Brain (organoid and tissue), 16 donors: ENCODE measurements at places on chromosomes 5 and 9.

DNA sequence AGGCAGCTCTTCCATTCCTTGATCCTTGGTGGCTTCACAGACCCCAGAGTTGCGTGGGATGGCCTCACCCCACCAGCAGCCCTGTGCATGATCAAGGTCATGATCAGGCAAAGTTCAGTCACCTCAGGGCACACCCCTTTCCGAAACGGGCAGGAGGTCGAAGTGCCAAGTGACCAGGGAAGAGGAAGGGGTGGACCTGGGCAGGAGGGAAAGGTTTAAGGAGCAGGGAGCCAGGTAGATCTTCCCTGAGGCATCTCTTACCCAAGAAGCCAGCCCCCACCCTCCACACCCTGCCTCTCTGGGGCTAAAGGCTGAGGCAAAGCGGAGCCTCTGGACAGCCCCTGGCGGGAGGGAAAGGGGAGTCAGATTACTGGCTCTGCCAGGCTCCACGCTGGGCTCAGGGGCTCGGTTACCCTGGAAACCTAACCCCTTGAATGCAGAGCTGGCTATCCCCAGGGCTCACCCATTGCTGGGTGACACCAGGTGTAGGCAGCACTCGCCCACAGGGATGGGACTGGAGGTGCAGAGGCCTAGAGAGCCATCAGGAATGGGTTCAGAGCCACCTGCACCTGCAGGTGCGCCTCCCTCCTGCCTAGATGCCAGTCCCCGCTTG lies 3.6 kb downstream of the MGAT4B start:
- no peak for DNase-seq

DNA sequence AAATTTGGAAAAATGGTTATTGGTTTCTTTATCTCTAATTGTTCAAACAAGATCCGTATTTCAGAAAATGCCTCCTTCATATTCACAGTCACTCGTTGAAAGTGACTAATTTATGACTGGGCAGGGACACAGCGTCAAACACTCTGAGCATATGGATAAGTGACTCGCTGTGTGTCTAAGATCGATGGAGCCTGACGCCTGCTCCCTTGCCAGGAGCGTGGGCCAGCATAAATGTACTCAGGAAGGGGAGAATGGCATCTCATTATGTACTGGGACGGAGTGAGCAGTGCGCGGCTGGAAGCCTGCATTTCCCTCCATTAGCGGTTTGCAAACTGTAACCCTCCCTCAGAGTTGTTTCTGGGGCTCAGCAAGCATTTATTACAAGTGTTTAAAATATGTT lies 79.8 kb upstream of the CAST start:
- DNase-seq = peak; percentile 80

GRCh38 chr9:109074236-109074889 lies 45.4 kb downstream of the TMEM245 start:
- DNase-seq = no peak

GRCh38 chr5:126143622-126144021 lies 279.6 kb upstream of the GRAMD2B start:
- DNase-seq = no peak

DNA sequence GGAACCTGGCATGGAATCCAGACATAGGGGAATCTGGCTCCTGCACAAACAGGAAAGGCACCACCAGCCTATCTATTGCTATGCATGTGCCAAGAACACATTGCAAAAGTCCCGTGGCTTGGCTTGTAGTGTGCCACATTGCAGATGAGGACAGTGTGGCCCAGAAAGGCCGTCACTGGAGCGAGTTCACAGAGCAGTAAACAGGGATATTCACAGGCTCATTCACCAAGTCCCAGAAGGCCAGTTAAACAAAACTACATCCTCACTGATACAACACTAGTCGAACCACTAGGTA lies 39.6 kb upstream of the TRIM32 start:
- no peak for DNase-seq

GRCh38 chr9:36550135-36550534 lies 22.6 kb upstream of the MELK start:
- DNase-seq = no peak

DNA sequence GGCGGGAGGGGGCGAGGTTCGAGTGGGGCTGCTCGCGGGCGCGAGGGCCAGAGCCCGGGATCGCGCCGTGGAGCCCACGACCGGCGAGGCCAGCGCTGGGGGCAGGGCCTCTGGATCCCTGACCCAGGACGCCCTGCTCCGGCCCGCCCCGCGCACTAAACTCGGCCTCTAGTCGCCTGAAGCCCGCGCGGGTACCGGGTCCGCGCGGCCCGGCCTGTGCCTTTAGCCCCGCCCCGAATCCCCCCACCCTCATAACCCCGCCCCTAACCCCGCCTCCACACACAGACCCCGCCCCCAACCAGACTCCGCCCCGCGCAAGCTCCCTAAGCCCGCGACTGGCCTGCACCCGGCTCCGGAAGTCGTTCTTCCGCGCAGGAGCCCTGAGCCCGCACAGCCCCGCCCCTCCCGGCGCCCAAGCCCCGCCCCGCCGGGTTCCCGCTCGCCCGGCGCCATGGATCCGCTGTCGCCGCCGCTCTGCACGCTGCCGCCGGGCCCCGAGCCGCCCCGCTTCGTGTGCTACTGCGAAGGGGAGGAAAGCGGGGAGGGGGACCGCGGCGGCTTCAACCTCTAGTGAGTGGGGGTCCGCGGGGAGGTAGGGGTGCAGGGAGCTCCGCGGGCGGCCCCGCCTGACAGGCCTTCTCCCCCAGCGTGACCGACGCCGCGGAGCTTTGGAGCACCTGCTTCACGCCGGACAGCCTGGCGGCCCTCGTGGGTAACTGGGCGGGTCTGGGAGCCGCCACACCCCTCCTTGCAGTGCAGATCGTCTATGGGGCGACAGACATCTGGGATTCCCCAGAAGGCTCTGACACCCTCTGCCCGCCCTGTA lies at the start of gene PAXX:
PAXX (plus strand) TSS at position 430 of the 826 bp plus-strand sequence; CDS start at position 452, 22 bp downstream.
- DNase-seq = peak; percentile 95

DNA sequence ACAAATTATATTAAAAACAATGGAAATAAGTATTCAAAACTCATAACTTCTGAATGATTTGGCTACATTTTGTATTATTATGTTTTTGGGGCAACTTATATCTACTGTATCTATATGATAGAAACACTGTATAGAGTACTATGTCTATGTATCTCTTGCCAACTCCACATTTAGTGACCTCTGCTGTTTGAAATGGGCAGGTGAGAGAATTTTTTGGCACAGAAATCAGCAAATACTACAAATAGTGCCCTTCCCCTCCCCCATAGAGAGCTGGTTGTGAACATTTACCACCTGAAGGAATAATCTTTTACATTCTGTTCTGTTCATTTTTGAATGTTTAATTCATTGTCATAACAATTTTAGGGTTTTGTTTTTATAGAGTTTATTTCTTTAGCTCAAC lies 545.3 kb downstream of the PDE4D start:
- no peak for DNase-seq

GRCh38 chr5:6786786-6787495 lies 73.7 kb downstream of the TENT4A start:
- no peak for DNase-seq

GRCh38 chr9:12539580-12539975 lies 153.6 kb upstream of the TYRP1 start:
- no peak for DNase-seq

- DNase-seq = no peak
These were observed 75.4 kb upstream of the CDKN2B start for GRCh38 chr9:22084336-22085035.
